ENCODE measurements at places on chromosomes 5 and 9.

GRCh38 chr5:65190328-65191053 is 291.2 kb downstream of the ADAMTS6 start:
- no peak for DNase-seq

GRCh38 chr5:173973616-173973969 is 15.4 kb upstream of the C5orf47 start:
- DNase-seq, result no peak

- no peak for DNase-seq
Observed at GRCh38 chr5:139725073-139725830, 70.4 kb upstream of the PSD2 start.

DNA sequence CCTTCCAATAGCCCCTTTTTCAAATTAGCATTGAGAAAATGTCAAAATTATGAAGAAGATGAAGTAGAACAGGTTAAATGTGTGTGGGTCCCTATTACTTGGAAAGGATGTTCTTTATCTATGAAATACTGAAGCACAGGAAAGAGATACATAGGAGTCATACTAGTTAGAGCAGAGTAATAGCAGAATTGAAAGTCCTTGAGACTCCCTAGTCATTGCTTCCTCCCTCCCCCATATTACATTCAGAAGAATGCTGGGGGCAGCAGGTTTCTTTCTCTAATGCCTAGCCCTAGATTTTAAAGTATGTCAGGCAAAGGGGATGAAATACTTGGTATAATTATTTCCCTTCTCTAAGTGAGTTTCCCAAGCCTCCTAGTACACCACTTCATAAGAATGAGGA is 4.4 kb downstream of the ZCCHC9 start:
- DNase-seq, result no peak

- DNase-seq, result no peak
Observed at GRCh38 chr9:101629636-101630035, 34.9 kb upstream of the PPP3R2 start.

GRCh38 chr9:35774907-35775635 is 16.3 kb upstream of the NPR2 start:
- no peak for DNase-seq

DNA sequence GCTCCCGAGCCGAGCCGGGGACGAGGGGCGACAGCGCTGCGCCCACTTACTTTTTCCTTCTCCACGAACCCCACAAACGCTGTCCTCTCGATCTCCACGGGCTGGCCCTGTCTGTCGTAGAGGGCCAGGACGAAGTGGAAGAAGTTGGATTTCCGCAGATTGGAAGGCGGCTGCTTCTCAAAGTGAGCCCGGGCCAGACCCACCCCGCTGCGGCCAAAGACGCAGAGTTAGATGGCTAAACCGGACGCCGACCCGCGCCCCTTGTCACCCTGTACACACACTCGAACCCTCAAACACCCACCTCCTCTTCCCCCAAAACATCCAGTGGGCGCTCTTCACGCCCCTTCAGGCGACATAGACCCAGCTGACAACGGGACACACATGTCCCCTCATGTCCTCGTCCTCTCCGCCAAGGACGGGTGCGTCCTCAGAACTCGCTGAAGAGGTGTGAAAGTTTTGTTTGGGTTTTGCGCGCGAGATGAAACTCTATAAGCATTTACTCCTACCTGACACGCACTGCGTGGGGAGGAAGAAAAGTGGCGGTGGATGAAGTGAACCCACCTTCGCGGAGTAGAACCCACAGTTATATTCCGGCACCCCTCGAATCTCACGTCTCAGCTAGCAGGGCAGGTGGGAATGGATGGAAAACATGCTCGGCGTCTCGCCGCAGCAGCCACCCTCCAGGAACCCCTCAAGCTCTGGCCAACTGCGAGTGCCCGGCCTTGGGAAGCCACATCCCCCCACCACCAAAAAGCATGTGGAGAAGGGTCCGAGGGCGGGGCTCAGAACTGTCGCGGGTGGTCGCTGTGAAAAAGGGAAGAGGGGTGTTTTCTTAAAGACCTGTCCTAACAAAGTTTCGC is 2.6 kb downstream of the EBF1 start:
- no peak for DNase-seq

DNA sequence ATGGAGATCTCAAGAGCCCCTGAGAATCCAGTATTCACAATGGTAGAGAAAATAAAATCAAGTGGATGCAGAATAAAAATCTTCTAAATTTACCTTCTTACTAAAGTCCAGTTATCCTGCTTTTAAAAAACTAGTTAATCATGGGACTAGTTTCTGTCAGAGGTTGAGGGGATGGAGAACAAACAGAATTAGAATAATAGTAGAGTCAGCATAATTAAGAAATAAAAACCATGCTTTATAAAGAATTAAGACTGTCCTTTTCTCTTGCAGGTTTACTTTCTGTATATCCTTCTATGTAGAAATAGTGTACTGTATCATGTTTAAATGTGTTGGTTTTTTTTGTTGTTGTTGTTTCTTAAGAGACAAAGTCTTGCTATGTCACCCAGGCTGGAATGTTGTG is 23.0 kb downstream of the ACOT12 start:
- DNase-seq, result no peak
